ENCODE measurements at places on chromosomes 2 and 18. TPM values are rescaled to one million over a fixed set of nuclear protein-coding genes. Genes with fewer than 3 reads are reported as not detected.
A peak's percentile ranks its signal among the peaks of the same experiment; 100 is the strongest.

DNA sequence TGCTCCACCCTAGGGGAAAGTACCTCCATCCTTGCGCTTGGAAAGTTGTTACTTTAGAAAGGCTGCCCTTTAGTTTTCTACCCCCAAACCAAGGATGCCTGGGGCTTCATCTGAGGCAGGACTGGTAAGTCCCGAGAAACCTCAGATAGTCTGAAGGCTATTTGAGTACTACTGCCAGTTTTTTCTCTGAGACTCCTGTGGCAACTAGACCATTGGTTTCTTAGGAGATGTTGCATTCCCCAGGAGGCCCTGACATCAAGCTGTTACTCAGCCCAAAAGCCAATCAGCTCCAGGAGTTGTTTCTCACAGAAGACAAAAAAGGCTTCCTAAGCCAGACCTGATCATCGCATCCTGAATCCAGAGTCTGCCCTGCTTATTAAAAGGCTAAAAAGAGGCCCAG is 67.2 kb downstream of the COLEC12 start:
- no peak for DNase-seq

DNA sequence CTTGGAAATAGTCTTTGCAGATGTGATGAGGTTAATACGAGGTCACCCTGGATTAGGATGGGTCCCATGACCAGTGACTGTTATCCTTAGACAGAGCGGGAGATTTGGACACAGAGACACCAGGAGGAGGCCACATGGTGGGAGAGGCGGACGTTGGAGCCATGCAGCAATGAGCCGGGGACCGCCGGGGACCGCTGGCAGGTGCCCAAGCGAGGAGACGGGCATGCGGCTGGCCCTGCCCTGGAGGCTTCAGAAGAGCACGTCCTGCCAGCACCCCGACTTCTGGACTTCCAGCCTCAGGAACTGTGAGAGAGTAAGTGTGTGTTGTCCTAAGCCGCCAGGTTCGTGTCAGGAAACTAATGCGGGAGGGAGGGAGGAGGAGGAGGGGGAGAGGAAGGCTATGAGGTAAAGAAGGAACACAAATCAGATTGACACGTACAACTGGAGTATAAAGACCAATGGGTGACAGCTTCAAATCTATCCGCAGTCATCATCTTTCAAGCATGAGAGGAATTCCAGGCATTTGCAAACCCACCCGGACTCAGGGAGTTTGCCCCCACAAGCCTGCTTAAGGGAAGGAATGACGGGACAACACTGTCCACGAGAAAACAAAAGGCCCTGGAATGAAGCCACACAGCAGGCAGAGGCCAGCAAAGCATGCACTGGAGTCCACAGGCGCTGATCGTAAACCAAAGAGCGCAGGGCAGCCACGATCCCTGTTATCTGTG is 11.6 kb upstream of the BOK start:
- DNase-seq, result no peak

ABCG8 gene
- total RNA-seq, result not detected

- no peak for DNase-seq
Observed at GRCh38 chr2:142285480-142285879, 154.7 kb upstream of the LRP1B start.

DNA sequence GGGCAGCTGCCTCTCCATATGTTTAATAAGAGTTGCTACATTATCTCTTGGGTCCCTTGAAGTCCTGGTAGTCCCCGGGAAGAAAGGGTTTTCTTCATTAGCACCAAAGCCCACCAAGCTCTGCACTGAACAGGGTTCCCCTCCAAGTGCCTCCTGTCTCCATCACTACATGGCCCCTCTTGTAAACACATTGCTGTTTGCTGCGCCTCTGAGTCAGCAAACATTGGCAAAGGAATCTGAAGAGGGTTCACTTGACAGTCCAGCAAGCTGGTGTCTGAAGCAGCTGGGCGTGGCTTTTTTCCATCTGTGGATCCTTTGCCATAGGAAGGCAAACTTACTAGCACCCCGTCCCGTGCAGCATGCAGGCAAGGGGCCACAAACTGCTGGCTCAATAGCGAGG is 82.8 kb downstream of the TEX51 start:
- no peak for DNase-seq

GRCh38 chr2:157764386-157764785 is 111.7 kb downstream of the ACVR1 start:
- no peak for DNase-seq

COL3A1 gene
- not detected for total RNA-seq

ALPI gene
- total RNA-seq, result not detected

IL1F10 gene
- not detected for total RNA-seq

DNA sequence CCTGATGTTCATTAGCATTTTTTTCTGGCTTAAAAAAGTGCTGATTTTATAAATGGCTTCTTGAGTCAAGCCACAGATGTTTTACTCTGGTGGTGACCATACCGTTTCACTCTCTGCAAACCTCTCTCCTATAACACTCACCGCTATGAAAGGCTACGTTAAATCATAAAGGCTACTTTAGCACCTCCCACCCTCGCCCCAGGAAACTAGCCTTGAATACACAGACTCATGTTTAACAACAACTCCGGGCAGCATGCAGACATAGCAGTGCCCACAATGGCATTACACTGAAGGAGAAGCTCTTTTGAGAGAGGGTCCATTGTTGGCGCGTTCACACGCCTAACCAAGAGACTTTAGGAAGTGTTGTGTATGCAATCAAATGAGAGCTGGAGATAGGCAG is 5.6 kb downstream of the MYT1L start:
- DNase-seq, result no peak

CNDP1 gene
- not detected for total RNA-seq

DNA sequence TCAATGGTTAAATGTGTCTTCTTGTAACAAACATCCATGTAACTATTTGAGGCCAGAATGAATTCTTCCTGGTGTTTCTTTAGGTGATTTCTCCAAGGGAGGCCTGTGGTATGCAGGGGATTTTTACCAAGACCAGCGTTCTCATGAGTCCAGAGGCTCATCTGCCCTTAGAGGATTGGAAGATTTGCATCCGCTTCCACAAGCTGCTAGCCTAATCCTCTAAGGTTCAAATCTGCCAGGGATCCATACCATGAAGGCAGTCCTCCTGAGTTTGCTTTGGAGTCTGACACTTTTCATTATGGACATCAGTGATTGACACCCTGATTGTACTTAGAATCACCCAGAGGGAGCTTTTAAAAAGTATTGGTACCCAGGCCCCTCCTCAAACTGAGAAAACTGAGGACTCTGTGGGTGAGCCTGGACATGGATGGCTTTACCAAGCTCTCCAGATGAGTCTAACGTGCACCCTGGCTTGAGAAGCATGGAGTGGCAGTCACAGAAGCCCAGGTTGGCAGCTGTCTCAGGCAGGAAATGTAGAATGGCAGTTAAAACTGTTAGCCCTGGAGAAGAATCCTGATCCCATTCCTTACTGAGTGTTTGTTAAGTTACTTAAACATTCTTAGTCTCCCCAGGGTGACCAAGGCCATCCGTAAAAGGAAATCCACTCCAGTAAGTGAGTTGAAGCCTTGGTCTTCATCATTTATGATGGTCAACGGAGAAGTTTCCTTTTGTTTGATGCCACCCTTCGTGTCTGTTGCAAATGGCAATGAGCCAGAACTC is 95.3 kb upstream of the RMDN2 start:
- no peak for DNase-seq

- DNase-seq, result no peak
Observed at GRCh38 chr2:120709608-120710041, 26.0 kb upstream of the GLI2 start.

- no peak for DNase-seq
Observed at GRCh38 chr2:32922501-32922900, 24.3 kb upstream of the LTBP1 start.

DNA sequence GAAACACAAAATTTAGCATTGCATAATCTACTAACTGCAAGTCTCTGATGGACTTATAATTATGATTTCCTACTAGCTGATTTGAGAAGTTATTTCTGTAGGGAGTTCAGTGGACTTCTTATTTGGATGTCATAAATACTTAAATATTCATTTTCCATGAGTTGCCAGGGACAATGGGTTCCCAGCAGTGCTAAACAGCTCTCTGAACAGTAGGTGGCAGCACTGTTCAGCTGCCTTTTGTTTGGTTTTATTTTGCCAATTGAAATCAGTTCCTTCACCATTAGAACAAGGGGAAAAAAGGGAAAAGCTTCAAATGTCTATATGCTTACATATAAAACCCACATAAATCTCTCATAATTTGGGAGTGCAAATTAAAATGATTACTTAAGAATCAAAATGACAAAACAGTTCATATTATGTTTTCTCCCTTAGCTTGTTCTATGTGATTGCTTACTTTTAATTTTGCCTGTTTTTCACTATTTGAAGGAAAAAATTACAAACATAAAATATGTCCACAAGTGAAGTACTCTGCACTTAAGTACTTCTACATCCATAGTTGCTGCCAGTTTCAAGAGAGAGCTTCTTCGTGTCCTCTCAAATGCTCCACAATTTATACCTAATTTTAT is 898.9 kb downstream of the CPS1 start:
- DNase-seq, result peak; percentile 69

- DNase-seq, result peak; percentile 81
Observed at GRCh38 chr2:37376421-37377186, 32.2 kb downstream of the QPCT start.

DNA sequence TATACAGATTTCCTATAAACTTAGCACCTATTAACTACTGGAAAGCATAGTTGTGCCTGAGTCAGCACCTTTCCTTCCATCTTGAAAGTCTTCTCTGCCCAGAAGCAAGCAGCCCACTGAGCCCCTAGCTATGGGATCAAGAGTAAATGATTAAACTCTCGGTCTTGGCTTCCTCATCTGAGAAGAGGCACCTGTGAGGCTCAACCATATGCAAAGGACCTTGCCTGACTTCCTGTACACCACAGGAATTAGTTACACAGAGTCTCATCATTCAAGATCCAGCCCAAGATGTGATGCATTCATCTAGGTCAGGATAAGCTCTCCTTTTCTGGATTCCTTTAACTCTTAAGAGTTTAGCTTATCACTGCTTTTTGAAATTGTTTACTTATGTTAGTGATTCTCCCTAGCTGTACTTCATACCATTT is 96.0 kb downstream of the CDH2 start:
- no peak for DNase-seq

DNA sequence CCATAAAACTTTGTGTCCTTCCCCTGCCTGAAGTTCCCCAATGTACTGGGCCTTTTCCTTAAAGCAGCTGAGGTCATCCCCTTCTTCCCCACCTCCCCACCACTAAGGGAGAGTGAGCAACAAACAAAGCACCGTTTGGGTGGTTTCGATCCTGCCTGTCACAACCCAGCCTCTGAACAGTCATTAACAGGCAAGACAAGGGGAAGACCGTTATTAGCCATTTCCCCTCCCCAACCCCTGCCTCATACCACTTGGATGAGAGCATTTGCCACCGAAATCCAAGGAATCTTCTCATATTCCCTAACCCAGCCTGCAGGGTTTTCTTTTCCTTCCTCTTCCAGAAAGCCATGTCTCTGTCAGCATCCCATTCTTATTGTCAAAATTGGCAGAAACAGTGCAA is 65.6 kb downstream of the STRADB start:
- DNase-seq, result no peak

GRCh38 chr2:31057691-31058090 is 80.5 kb downstream of the GALNT14 start:
- no peak for DNase-seq

DNA sequence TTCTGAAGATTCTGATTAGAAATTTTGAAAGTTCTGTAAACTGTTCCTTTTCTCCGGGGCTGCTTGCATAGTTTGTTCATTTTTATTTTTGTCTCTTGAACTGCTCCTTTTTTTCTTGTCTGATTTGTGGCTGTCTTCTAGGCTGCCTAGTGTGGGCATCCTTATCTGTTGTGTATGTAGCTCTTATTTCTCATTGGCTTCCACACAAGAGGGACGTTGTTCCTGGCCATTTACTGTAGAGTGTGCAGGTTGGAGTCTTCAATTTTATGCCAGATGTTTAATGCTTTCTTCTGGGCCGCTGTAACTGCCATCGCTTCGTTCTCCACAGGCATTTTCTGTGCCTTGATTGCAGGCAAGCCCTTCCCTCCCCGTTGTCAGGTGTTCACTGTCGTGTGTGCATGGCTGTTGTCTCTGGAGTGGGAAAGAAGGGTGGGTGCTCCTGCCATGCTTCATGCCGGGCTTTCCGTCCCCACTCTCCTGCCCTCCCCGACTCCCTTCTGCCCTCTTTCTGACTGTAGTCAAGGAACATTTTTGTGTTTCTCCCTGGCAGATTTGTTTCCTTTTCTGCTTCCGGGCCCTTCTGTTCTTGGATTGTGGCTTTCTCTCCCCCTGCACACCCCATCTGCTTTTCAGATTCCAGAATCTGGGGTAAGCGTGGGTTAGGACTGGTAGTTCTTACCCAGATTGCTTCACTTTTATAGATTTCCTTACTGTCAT is 15.5 kb downstream of the CEP192 start:
- DNase-seq, result no peak

DNA sequence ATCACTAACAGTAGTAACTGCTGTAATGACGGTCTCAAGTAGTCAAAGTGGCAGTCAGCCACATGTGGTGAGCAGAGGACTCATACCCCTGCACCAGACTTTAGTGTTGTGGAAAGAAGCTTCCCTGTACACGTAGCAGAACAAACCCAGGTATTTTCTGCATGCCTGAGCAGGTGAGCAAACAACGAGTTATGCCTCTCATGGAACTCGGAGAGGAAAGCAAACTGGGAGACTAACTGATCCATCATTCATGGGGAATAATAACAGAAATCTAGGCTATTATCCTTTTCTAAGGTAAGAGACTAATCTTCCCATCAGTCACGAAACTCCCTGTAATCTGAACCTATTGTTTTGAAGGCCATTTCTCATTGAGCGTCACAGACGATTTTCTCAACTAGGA is 1495.2 kb upstream of the NXPH2 start:
- no peak for DNase-seq

- DNase-seq, result no peak
Observed at GRCh38 chr2:24913911-24914310, 6.1 kb downstream of the ADCY3 start.

- no peak for DNase-seq
Observed at GRCh38 chr18:79367989-79368388, 27.7 kb upstream of the NFATC1 start.

DNA sequence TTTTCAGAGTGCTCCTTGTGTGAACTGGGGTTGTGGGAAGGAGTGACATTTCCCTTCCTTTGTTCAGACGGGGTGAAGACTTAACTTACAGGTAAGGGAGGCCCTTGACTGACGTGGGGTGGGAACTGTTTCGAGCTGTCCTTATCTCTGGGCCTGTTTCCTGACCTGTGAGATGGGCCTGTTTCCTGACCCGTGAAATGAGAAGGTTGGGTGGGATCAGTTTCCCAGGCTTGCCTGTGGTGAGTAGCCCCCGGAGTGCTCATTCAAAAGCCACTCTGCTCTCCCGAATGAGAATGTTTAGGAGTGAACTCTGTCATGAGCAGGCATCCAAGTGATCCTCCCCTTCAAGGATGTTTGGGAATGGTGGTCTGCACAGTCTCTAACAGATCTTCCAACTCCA is 4.1 kb upstream of the LYPD6B start:
- no peak for DNase-seq

GRCh38 chr2:62234755-62235655 is 39.1 kb downstream of the B3GNT2 start:
- no peak for DNase-seq

PHLPP1 gene
- 5.1 TPM for total RNA-seq

- DNase-seq, result no peak
Observed at GRCh38 chr2:45382744-45383143, 228.3 kb downstream of the SRBD1 start.

- no peak for DNase-seq
Observed at GRCh38 chr2:42314892-42315468, 46.0 kb downstream of the COX7A2L start.

KCNIP3 gene
- total RNA-seq, result not detected

FSIP2 gene
- total RNA-seq, result not detected

- no peak for DNase-seq
Observed at GRCh38 chr2:35787302-35788031, 568.1 kb upstream of the CRIM1 start.

GRCh38 chr2:34523958-34524514 is 924.9 kb upstream of the FAM98A start:
- no peak for DNase-seq
